T-helper 2 cell (primary cell): ENCODE measurements at places on chromosomes 1 and 21.

DNA sequence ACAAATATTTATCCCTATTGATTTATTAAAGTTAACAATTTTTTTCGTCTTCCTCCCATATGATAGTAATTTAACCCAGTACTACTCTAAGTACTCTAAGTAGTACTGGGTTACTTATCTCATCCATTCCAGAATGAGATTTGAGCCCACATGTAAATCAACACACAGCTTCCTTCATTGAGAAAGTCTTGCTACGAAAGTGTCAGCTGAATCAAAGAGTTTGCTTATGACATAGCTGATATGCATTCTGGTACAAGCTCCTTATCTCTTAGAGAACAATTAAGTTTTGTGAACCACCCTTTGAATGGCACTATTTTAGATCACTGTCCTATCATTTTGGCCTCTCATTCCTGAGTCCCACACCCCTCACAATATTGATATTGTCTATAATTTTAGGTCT lies 2.4 kb upstream of the SLC44A3 start:
- DNase-seq = no peak

- no peak for DNase-seq
These were observed 4.7 kb downstream of the AUNIP start for GRCh38 chr1:25854554-25854953.

DNA sequence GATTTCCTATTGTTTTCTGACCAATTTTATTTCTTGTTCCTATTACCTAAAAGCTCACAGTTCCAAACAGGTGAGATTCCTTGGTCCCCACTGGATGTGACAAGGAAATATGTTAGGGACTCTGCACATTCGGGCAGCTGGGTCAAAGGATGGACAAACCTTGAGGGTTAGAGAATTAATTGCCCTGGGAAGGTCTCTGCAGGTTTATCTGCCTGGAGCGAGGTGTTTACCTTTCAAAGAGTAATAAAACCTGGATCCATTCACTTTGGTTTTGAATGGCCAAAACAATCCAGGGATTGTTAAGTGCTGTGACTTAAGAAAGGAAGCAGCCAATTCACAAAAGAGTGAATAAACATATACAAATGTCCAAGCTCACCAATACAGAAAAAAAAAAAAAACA lies 33.6 kb upstream of the RAB4A start:
- no peak for DNase-seq

- DNase-seq = no peak
These were observed 9.2 kb downstream of the SFT2D2 start for GRCh38 chr1:168234846-168235547.

DNA sequence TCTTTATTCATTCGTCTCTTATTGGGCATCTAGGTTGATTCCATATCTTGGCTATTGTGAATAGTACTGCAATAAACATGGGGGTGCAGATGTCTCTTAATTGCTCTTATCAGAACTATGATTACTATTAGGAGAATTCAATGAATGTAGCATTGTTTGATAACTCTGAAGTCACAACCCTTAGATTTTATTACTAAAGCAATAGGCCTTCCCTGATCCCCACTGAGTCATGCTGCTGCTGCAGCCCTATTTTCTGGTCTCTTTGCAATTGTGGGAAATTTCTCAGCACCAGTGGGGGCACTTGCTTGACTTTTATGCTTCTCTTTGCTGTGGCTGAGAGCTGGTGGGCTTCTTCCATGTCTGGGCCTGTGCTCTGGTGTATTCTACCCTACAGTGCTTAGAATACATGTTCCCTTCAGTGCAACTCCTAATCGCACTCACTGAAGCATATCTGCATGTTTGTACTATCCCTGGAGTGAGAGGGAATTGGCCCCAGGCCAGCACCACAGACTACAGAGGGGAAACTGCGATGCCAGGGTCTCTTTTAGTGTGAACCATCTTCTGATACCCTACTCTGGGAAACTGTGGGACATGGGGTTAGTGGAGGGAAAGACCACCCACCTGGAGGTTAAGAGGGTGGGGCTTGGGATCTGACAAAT lies 52.2 kb upstream of the ROR1 start:
- DNase-seq = no peak
